Iris pigment epithelial cell (primary cell): ENCODE measurements at places on chromosomes 1 and 21.

DNA sequence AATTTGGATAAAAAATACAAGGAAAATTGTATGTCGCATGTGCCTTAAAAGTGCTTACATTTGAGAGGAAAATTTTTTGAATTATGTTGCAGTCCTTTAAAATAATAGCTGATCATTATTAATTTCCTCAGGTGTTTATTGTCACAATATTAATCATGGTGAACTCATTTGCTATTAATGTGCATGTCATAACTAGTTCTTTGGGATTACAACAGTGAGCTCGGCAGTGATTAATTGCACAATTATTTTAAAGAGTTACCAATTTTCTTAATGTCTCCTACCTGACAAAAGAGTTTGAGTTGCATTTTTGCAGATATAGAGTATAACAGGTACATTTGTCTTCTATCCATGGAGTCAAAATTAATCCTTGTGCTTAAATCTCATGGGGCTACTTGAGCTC, 854.3 kb downstream of the BRINP3 start:
- DNase-seq: no peak

DNA sequence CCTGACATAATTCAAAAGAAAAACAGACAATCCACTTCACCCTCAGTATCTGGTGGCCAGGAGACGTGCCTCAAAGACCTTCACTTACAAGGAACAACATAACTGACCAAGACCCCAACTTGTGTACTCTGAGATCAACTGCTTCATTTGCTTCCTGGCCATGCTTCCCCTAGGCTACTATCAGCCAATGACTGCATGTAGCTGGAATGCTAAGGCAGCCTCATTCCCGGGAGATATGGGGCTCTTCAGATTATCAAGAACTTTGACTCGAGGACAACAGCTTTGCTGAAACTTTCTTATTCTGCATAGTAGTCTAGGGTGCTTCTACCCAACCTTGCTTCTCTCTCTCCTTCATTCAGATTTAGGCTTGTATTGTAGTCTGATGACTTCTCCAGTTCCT, 11.7 kb upstream of the UCK2 start:
- peak; percentile 60 for DNase-seq

DNA sequence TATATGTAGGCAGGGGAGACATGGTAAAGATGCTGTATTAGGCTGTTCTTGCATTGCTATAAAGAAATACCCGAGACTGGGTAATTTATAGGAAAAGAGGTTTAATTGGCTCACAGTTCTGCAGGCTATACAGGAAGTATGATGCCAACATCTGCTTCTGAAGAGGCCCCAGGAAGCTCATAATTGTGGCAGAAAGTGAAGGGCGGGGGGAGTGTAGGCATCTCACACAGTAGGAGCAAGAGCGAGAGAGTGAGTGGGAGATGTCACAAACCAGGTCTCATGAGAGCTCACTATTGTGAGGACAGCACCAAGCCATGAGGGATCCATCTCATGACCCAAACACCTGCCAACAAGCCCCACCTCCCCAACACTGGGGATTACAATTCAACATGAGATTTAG, 21.1 kb downstream of the MAN1A2 start:
- DNase-seq: no peak

DNA sequence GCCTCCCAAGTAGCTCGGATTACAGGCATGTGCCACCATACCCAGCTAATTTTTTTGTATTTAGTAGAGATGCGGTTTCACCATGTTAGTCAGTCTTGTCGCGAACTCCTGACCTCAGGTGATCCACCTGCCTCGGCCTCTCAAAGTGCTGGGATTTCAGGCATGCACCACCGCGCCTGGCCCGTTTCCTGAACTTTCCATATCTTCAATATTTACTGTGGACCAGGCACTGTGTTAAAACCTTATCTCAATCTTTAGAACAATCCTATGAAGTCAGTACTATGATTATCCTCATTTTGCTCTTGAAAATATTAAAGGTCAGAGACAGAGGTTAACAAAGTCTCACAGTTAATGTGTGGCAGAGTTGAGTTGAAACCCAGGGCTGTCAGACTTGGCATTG, 1.6 kb upstream of the ADCY10 start:
- DNase-seq: no peak

GRCh38 chr1:116738673-116739370, 15.4 kb upstream of the CD2 start:
- DNase-seq: no peak

- DNase-seq: peak; percentile 80
Measured at GRCh38 chr1:101738475-101738874, 258.3 kb downstream of the OLFM3 start.

DNA sequence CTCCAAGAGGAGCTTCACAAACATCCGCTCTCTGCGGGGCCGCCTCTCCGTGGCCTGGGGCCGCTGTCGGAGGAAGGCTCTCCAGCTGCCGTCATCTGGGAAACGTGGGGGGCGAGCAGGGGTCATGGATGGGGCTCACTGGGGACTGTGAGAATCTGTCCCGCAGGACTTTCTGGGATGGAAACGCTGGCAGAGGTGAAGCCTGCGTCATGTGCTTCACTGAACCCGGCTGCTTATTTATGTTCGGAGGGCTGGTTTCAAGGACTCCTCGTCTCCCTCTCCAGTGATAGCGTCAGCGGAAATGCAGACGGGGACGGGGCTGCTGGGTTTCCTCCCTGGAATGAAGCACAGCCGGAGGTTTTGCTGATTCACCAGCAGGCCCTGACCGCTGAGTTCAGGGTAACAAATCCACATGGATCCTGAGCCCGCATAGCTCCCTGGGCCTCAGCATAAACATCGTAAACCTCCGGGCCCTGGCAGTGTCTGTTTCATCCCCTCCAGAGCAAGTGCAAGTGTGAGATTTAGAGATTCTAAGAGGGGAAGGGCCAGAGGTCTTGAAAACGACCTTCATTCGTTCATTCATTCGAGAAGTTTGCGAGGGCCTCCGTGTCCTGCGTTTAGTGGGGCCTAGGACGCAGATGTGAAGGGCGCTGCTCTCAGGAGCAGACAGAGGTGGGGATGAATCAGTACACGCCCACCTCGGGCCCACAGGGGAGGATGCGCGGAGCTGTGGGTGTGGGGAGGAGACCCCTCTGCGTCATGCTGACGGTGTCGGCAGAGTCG, 7.0 kb upstream of the POFUT2 start:
- DNase-seq: peak; percentile 100

- DNase-seq: no peak
Measured at GRCh38 chr1:248798791-248799190, 26.9 kb downstream of the SH3BP5L start.

- no peak for DNase-seq
Measured at GRCh38 chr1:162060314-162060713, 9.2 kb upstream of the NOS1AP start.

GRCh38 chr1:207898260-207898659, 12.7 kb downstream of the CD34 start:
- no peak for DNase-seq

- no peak for DNase-seq
Measured at GRCh38 chr1:155934936-155935590, 850 bp upstream of the KHDC4 start.

DNA sequence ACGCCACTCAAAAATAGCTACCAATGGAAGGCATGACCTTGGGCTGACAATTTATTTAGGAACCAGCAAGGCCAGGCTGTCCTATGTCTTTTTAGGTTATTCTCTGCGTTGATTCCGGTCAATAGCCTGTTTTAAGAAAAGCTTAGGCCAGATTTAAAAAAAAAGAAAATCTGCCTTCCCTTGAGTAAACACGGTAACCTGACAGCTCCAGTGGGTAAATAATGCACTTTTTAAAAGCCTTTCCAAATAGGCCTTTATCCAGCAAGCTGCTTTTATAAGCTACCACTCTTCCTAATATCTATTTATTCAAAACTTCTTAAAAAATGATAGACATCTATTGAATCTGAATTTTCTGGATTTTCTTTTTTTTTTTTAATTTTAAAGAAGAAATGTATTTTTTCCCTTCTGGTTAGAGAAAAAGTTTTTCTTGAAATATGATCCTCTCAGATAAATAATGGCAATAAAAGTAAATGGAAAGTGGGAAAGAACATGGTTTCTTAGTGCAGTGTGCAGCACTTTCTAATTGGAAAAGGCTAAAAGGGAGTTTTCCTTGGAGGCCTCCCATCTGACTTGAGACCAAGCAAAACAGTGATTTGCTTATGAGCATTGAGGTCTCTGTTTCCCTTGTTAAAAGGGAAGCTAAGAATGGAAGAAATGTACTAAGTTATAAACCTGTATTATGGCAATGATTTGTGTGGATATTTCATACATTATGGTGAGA, 281.0 kb upstream of the RUNX1 start:
- DNase-seq: no peak

GRCh38 chr1:215273838-215274516, 191.4 kb downstream of the KCNK2 start:
- peak; percentile 78 for DNase-seq

DNA sequence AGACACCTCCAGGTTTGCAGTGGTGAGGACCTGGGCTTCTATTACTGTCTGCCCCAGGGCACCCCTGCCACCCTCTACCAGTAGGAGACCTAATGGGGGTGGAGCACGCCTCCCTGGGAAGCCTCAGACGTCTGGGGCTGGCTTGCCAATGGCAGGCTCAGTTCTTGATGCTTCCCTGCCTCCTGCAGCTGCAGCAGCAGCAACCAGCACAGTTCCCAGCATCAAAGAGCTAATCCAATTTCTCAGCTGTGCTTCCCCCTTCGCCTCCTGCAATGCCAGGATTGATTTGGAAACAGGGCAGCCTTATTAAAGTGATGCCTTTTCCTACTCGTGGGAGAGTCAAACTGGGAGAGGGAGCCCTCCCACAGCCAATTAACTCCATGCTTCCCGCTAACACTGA, 8.2 kb downstream of the SYT2 start:
- no peak for DNase-seq
